ENCODE measurements at places on chromosomes 6 and 20. TPM values are rescaled to one million over a fixed set of nuclear protein-coding genes. Genes with fewer than 3 reads are reported as not detected.

Gene CD93
- 67.5 TPM for total RNA-seq

Gene LY6G6C
- total RNA-seq: 0.09 TPM

Gene EPPIN
- total RNA-seq: not detected

Gene CST2
- not detected for total RNA-seq

Gene CST7
- 0.35 TPM for total RNA-seq

Gene PMEPA1
- total RNA-seq: 8.2 TPM

Gene LTV1
- 27.8 TPM for total RNA-seq

Gene PET117
- 10.7 TPM for total RNA-seq

Gene MYLK2
- total RNA-seq: 39.5 TPM
